ENCODE measurements at places on chromosomes 11 and 22.

DNA sequence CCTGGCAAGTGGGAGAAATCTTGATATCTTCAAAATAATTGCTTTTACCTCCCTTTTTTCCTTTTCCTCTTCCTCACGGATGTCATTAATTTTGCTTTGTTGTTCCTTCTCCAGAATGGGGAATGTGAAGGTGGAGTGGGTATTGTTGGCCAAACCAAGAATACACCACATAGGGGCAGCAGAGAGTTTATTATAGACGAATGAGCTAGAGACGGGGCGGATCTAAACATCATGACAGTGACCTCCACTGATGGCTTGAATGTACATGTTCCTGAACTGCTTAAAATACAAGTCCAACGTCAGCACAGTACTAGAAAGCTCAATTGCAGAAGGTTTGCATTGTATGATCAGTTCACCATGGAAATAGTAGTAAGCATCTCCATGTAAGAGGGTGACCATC lies 122.3 kb upstream of the SNX19 start:
- peak; percentile 56 for DNase-seq

DNA sequence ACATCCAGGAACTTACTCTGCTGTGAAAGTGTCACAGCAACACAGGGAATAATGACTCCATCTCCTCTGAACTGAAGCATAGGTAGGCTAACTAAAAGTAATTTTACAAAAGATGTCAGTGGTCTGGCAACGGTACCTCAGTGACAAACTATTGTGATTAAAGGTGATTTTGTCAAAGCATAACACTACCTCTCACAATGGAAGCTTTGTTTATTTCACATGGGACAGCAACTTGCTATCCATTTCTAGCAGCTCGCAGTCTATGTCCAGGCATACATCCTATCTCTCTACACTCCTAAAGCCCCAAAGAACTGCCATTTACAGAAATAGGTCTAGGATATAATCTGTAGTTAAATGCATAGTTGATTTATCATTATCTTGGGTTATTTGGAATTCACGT lies 163.0 kb downstream of the KIRREL3 start:
- DNase-seq: no peak

DNA sequence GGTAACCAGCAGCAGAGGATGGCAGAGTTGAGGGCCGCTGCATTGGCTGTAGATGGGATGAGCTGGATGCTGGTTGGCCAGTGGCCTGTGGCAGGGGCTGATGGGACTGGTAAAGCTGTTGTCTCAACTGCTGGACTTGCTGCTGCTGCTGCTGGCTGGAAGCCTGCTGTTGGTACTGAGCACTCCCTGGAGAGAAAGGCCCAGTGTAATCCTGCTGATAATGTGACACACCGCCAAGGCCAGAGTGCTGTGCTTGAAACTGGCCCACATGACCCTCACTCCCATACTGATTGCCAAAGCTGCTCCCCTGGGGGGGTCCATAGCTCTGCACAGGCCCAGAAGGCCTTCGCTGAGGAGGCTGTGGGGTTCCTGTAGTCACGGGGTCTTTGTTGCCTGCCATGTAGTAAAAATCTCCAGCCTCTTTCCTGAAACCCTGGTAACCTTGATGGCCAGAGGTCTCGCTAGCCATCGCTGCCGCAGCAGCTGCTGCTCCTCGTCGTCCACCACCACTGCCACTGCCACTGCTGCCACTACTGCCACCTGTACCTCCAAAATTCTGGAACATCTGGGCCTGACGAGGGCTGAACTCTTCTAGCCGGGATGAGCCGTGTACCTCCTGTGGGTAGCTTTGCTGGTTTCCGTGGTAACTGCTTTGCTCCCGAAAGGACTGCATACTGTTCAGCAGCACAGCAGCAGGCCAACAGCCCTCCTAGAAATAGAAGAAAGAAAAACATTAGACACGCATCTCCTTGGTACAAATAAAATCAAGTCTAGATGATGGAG lies 55.6 kb downstream of the TCF20 start:
- no peak for DNase-seq

GRCh38 chr22:37167981-37168647 lies 18.4 kb upstream of the IL2RB start:
- no peak for DNase-seq

DNA sequence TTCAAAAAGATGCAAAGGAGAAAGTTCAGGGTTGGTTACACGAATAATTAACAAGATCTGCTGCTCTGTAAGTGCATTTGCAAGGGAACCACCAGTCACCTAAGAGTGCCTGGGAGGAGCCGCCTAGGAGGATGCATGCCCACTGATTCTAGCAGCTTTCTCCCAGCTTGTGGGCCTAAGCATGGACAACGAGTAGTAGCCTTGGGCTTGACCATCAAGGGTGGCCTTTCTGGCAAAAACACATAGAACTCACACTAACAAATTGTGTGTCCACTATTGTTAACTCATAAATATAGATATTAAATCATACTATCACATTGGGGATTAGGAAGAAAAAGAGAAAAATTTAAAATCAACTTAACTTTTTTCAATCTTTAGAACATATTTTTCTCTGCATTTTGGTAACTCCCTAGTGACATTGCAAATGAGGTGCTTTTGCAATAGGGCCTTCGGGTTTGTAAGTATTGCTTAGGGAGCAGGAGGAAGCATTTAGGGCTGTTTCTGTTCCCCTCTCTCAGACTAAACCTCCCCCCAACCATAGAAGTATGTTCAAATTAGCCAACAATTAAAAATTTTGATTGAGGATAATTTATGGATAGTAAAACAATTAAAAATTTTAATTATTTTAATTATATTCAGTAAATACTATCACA lies 57.3 kb upstream of the CEP295 start:
- DNase-seq: no peak

GRCh38 chr22:23533771-23534191 lies 46.3 kb downstream of the IGLL1 start:
- DNase-seq: no peak

GRCh38 chr11:125950696-125951651 lies 5.1 kb downstream of the VSIG10L2 start:
- DNase-seq: no peak

- DNase-seq: peak; percentile 45
Measured at GRCh38 chr11:35539256-35539655, 13.8 kb upstream of the PAMR1 start.

DNA sequence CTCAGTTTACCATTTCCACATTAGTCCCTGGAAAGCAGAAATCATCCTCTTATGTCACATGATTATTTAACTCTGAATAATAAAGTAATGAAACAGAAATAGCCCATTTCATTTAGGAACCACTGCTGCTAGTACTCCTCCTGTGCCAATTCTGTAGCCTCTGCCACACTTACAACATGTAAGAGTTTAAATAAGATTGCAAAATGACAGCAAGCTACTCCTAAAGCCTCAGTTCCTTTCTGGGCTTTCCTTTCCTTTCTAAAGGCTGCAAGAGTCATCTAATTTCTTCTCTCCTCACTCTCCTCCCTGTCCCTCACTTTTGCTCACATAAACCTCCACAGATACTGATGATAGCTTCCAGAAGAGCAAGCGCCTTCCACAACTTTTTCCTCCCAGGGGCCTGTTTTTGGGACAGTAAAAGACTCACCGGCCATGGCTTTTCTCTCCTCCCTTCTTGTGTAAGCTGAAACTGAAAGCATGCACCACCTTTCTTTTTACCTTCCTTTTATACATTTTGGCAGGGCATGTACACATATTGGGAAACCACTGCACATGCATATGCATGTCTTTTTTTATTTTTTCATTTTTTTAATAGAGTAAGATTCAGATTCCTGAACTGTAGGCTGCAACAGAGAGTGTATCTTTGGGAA lies 38.5 kb downstream of the CARD18 start:
- DNase-seq: no peak

DNA sequence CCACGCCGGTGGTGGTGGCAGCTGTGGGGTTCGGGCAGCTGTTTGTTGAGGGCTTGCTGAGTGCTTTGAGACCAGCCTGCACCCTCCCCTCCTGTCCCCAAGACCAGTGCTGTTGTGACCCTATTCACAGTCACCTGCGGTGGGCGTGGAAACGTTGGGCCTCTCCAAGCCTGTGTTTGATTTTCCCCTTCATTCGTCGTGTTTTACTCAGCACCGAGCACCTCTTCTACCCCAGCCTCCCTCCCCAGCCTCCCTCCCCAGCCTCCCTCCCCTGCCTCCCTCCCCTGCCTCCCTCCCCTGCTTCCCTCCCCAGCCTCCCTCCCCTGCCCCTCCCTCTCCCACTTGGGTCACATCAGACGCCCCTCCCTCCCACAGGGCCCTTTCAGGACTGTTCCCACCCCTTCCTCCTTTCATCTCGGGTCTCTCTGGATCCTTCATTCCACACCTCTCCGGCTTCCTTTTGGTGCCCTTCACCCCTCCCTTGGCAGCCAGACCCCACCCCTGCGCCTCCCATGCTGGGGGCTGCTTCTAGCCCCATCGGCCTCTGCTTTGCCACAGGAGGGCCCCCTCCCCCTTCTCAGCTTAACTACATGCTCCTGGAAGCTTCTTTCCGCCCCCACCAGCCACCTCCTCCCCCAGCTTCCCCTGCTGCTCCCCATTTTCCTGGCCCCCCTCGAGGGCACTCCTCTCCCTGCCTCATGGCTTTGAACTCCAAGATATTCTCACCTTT lies 14.8 kb downstream of the FRMD8 start:
- no peak for DNase-seq

GRCh38 chr11:65501472-65502273 lies 2.8 kb downstream of the MALAT1 start:
- DNase-seq: peak; percentile 49

DNA sequence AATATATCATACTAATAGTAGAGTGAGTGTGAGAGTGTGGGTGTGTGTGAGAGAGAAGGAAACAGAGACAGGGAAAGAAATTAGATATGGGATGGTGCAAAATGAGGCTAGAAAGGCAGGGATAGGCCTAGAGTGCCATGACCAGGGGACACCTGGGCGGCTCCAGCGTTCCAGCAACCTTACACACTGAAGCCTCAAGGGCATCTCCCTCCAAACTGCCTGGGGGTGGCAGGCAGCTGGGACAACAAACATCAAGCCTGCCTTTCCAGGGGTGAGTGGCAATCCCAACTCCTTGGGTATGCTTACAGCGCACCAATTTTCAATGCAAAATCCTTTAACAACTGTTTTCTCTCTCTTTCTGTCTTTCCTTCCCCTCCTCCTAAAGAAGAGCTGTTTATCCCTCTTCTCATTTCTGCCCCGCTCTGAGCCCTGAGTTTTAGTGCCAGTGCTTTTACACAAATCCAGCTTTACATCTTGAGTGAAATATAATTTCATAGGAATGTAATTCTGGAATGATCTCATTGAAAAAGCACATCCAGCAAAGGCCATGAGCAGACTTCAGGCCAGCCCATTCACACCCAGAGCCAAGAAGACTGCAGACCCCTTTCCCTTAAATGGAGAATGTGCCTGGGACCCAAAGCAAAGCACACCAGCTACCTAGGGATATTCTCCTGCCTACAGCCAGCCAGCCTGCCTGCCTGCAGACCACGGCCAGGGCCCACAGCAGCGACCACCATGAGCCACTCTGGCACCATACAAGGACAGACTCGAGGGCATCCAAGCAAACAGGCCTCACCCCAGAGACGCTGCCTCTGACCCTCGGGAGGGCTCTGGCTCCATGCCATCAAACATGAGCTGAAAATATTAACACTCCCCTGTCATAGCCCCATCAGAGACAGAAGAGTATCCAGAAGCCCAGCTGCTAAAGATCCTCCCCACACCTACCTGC lies 90.3 kb downstream of the RPL27A start:
- DNase-seq: no peak

- DNase-seq: no peak
Measured at GRCh38 chr11:1938343-1939005, 8.7 kb upstream of the MRPL23 start.

GRCh38 chr11:93225662-93226061 lies 27.9 kb upstream of the SLC36A4 start:
- peak; percentile 24 for DNase-seq

GRCh38 chr11:75351791-75352587 lies 528 bp upstream of the ARRB1 start:
- DNase-seq: no peak

DNA sequence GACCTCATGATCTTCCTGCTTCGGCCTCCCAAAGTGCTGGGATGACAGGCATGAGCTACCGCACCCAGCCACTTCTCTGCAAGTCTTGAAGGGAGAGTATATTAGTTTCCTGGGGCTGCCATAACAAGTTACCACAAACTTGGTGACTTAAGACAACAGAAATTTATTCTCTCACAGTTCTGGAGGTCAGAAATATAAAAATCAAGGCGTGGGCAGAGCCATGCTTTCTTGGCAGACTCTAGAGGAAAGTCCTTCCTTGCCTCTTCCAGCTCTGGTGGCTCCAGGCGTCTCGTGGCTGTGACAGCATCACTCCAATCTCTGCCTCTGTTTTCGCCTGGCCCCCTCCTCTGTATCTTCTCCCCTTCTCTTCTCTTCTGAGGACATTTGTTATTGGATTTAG lies 110.2 kb upstream of the NAV2 start:
- DNase-seq: no peak

GRCh38 chr11:23555085-23555484 lies 694.8 kb upstream of the CCDC179 start:
- DNase-seq: peak; percentile 58

- no peak for DNase-seq
Measured at GRCh38 chr22:27358096-27358870, 443.3 kb downstream of the MN1 start.

- DNase-seq: no peak
Measured at GRCh38 chr11:27873664-27874063, 173.4 kb upstream of the BDNF start.

- DNase-seq: no peak
Measured at GRCh38 chr11:130774703-130775102, 141.6 kb downstream of the SNX19 start.

- DNase-seq: no peak
Measured at GRCh38 chr11:67416416-67417335, 1.2 kb downstream of the CARNS1 start.

GRCh38 chr22:32722441-32722840 lies 79.1 kb upstream of the TIMP3 start:
- DNase-seq: no peak

GRCh38 chr22:39665229-39665628 lies 94.7 kb downstream of the CACNA1I start:
- peak; percentile 10 for DNase-seq

DNA sequence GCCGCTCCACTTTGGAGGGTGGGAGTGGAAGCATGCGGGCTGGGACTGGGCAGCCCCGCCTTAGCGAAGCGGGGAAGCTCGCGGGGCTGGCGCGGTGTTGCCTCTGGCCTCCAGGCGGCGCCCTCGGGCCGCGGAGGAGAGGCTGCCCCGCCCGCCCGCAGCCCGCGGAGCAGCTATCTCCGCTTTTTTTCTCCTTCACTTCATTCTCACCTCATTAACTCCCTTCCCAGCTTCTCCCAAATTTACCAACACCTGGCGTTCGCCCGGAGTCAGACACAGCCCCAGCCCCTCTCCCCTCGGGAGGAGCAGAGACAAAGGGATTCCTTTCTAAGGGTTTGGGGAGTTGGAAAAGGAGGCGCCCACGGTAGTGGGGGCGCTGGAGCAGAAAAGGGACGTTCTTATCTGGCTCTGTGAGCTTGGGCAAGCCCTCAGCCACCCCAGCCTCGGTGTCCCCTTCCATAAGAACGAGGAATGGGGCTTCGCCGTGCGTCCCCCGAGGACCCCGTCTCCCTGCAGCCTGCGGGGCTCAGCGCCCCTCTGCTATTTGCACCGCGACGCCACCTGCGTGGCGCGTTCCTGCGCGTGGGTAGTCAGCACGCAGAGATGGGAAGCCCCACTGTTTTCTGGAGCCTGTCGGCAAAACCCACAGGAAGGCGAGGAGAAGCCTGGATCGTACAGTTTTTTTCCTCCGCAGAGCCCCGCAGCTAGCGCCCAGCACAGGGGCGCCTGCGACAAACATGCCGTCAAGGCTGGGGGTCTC lies 1.5 kb upstream of the WNT11 start:
- DNase-seq: peak; percentile 83

- DNase-seq: no peak
Measured at GRCh38 chr11:126602993-126603392, 247.5 kb downstream of the ST3GAL4 start.
